ENCODE measurements at places on chromosomes 16 and 17.

DNA sequence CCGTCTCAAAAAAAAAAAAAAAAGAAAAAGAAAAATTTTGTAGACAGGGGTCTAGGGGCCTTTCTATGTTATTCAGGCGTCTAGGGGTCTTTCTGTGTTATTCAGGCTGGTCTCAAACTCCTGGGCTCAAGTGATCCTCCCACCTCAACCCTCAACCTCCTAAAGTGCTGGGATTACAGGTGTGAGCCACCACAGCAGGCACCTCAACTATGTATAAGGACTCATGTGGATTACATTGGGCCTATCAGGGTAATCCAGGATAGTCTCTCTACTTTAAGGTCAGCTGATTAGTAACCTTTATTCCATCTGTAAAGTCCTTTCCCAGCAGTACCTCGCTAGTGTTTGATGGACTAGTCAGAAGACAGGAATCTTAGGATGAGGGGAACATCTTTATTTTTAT, 22.4 kb downstream of the TADA2A start:
- DNase-seq: no peak

- no peak for DNase-seq
These were observed at the start of gene BCL6B for GRCh38 chr17:7022781-7023571. TSS of gene BCL6B (plus strand) at chr17:7023050. CDS start at chr17:7023672, 622 bp downstream.

GRCh38 chr16:28938721-28939120, 7.0 kb downstream of the CD19 start:
- DNase-seq: no peak

- no peak for DNase-seq
These were observed 40.3 kb upstream of the ZNF469 start for GRCh38 chr16:88342491-88342890.

DNA sequence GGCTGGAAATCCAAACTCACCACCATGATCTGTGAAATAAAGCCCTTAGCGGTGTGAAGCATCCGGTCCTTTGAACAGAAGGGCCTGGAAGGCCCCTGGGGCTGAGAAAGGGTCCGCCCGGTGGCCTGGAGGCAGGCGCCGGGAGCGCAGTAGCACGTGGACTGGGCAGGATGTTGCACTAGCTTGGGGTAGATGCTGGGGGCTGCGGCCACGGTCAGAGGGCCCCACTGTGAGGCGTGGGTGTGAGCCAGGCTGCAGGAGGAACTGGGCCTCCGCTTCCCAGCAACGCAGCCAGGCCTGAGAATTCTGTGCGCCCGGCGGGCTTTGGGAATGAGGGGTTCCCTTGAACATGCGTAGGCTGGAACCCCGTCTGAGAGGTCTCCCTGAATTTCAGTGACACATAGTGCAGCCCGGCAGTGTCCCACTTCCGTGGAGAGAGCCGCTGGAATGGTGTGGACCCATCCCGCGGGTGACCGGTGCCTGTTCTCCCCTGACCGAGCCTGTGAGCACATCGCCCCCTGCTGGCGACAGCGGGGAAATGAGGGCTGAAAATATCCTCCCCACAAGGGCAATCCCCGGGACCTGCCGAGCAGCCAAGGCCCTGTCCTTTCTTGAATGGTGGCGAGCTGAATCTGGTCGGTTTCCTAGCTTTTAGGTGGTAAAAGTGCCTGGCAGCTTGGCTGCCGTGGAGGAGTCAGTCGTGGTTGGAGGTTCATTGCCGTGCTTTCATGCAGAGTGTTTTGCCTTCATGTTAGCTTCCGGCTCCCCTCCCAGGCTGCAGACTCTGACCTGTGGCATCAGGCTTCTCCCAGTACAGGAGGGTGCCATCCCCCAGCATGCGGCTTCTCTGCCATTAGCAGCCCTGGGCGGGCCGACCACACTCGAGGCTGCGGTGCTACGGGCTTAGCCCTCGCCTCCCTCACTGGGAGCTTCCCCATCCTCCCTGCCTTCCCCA, 43.8 kb downstream of the DNAJA2 start:
- DNase-seq: peak; percentile 71

GRCh38 chr16:21946889-21947635, 6.1 kb upstream of the UQCRC2 start:
- no peak for DNase-seq

GRCh38 chr17:46796084-46796483, 22.4 kb downstream of the WNT3 start:
- DNase-seq: no peak

DNA sequence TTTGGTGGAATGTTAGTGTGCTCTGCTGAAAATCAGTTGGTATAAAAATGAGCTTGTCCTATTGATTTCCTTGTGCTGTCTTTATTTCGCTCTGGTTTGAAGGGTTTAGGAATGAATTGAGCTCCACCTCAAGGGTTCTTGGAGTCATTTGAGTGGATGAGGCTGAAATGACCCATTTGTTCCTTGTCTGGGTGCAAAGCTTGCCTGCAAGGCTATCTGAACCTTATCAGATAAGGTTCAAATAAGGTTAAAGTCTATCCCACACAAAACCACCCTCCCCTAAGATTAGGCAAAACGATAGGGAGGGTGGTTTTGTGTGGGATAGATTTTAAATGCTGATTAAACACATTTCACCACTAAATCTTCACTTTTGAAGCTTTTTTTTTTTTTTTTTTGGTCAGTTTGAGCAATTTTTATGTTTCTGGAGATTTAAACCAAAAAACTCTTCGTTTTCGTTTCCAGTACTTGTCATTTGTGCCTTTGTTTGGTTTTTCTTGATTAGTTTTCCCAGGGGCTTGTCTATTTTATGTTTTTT, 62.7 kb downstream of the ARHGAP44 start:
- no peak for DNase-seq

GRCh38 chr16:22786691-22787090, 27.3 kb upstream of the HS3ST2 start:
- no peak for DNase-seq

DNA sequence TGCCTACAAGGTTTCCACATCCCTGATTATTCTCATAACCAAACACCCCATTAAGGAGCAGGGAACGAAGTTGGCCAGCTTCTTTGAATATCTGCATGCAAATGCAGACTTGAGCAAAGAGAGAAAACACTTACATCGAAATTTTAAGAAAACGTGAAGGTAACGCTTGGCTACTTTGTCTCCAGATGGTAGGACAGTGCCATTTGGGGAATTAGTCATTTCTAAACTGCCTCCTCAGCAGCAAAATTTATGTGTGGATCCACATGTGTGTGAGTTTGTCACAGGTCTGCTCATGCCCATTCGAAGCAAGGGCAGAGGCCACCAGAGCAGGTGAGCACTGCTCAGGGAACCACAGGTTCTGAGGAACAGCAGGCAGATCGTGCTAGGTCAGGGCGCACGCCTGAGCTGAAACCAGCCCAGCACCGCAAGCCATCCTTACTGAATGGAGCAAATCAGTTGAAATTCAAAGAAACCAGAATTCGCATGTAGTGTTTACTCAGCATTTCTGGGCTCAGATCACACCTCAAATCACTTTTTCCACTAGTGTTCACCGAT, 80.1 kb downstream of the SOCS1 start:
- DNase-seq: no peak

DNA sequence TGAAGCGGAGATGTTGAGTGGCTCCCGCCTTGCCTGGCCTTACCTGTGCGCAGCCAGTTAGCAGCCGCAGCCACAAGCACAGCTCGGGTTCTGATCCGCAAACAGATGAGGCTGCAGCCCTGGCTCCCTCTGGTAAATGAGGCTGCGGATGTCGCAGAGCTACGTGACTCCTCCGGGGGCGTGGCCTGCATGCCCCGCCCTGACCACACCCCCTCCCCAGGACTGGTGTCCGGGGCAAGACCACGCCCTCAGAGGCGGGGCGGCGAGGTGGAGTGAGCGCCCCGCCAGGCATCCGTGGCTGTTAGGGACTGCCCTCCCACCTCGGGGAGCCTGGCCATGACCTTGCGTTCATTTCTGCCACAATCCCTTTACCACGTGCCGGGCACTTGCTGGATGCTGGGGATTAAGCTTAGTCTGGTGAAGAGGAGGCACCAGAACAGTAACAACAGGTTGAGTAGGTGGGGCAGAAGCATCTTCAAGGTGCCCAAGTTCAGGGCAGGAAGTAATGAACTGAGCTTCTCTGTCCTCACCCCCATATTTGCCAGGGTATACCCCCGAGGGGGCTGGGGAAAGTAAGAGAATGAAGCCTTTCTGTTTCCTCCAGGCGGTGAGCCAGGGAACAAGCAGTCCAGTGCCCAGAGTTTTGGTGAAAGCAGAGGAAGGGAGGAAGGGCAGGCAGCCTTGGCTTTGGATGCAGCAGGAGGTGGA, at the start of gene ALDOC:
Gene ALDOC, minus strand, starts transcription at position 138 of the 708 bp plus-strand sequence. CDS start 1,363 bp downstream, outside the sequence.
- DNase-seq: peak; percentile 96

DNA sequence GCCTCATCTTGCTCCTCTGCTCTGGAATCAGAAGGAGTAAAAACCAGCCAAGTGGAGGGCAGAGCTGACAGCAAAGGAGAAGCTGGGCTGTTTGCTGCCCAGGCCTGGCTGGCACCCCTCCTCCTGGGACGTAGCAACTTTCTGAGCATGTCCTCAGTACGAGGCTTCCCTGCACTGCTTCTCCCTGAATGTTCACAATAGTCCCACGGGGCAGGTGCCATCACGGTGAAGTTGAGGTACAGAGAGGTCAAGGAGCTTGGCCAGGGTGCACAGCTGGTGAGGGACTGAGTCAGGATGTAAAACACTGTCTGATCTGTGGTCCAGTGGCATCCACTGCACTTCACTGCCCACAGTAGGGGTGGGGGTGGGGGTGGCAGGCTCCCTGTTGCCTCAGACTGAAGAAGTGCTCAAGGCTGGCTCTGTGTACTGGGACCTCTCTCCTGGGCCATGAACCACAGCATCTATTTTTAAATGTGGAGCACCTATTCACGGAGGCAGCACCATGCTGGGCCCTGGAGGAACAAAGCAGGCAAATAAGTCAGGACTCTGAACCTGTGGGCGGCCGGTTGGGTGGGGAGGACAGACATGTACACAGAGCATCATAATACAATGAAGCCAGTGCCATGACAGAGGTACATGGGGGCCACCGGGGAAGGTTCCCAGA, 369.5 kb downstream of the SEC14L1 start:
- no peak for DNase-seq

DNA sequence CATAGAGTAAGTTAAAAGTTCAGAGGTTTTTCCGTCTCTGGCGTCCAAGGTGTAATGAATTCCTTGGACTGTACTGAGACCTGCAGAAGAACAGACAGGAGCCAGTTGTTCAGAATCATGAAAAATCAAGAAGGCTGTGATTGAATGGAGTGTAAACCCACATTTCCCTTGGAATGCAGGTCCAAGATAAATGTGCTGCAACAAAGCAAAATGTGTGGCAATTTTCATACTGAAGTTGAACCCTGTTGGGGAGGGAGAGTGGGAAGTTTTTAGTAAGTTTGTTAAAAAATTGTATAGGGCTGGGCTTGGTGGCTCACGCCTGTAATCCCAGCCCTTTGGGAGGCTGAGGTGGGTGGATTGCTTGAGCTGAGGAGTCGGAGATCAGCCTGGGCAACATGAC, 21.4 kb downstream of the GGNBP2 start:
- DNase-seq: peak; percentile 22

DNA sequence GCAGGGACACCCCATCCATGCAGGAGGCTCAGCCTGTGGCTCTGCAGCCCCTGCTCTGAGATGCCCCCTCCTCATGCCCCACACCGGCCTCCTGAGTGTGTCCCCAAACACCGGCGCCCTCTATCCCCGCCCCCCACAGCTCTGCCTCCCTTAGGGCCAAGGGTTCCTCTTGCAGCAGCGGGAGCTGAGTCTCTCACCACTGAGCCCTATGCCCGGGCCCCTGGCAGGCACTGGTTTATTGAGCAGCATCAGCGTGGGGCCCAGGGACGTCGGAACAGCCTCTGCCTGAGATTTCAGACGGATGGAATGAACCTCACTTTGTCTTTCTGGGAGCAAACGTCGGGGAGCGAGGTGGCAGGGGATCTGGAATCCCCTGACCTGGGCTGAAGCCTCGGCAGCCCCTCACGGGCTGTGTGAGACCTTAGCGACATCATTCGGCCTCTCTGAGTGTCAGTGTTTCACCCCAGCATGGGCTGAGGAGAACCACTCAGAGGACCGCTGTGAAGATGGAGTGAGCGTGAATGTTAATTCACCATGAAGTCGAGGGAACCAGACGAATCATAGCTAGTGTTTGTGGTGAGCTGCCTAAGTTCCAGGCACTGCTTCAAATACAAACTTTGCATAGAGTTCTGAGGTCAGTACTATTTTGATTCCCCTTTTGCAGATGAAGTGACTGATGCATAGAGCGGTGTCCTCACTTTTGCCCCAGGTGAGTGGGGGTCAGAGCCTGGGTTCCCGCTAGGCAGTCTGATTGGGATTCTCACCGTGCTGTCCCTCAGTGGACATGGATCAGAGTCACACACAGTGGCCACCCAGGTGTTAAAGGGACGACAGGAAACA, 5.3 kb upstream of the C16orf74 start:
- DNase-seq: no peak

DNA sequence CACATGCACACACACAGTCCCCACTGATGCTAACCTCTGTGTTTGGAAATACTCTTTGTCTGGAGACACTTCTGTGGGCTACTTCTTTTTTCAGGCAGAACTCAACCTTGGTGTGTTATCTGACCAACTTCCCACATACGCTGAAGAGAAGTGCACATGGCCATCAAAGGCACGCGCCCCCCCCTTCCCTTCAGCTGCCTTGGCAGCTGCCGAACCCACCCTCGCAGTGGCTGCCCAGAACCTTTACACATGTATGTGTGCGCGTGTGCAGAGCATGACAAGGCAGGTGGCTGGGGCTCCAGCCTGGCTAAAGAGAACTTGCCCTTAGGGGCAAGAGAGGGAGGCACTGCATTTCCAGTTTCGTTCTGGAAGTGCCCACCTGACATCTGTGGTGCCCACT, 3.9 kb downstream of the RAPGEFL1 start:
- no peak for DNase-seq

DNA sequence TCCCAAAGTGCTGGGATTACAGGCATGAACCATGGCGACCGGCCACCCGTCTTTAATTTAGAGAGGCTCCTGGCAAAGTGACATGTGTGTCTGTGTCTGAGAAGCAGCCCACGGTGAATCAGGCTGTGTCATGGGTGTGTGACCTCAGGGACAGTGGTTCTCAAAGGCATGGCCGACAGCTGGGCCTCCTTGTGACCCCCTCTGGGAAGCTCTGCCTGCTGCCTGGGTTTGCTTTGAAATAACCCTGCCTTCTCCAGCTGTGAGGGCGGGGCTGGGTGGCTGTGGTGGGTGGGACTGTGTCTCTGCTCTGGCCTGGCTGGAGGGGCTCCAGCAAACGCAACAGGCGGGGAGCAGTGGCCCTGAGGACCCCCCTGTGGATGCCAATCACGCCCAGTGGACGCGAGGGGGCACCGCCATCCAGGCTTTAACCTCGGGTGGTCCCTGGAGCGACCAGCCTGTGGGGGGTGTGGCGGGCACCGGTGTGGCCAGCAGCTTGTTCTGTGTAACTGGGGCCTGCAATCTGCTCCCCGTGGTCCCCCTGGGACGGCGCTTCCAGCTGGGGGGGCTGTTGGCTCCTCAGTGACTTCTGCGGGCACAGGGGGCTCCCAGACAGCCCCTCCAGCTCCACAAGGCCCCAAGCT, 8.8 kb upstream of the APRT start:
- no peak for DNase-seq

GRCh38 chr17:79615926-79616325, 5.1 kb upstream of the RBFOX3 start:
- DNase-seq: no peak

- DNase-seq: no peak
These were observed 218.1 kb upstream of the KCNJ16 start for GRCh38 chr17:69856946-69857345.

Data from cardiac fibroblast (primary cell).